ENCODE measurements at places on chromosomes 4 and X.

DNA sequence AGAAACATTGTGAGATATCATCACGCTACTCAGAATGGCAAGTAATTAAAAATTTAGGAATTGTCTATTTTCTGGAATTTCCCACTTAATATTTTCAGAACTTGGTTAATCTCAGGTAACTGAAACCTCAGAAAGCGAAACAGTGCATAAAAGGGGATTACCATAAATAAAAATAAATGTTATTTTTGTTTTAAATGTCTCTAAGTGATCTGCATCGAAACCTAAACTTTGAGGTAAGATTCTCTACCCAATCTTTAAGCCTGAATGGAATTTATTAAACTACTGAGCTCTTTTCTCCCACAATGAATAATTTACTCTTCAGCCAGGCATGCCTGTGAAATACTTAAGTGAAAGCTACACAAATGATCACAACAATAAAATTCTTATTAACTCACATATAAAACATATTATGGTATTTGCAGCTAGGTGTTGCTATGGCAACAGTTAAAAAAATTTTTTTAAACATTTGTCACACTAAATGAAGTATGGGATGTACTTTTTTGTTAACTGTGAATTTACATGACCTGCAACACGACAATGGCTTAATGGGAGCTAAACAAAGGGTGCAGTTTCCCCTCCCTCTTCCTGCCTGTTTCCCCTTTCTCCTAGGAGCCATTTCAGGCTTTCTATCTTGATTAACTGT is 220.2 kb upstream of the PRPS2 start:
- DNase-seq = no peak

GRCh38 chr4:56787380-56787779 is 34.1 kb downstream of the SPINK2 start:
- no peak for DNase-seq

- DNase-seq = no peak
These were observed 88.9 kb downstream of the RS1 start for GRCh38 chrX:18582910-18583493.

DNA sequence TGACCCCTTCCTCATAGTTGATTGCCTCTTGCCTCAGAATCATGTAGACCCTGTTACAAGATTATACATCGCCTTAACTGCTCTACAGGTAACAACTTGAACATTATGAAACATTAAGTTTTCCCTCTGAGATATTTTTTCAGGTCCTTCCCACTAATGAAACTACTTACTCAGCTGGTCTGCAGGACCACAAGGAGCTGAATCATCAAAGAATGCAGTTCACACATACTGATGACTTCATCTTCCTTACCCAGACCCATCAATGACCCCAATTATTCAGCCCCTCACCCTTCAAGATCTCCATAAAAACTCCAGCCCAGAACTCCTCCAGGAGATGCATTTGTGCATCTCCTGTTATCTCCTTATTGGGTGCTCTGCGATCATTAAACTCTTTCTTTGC is 720.9 kb downstream of the RAPGEF2 start:
- DNase-seq = no peak

DNA sequence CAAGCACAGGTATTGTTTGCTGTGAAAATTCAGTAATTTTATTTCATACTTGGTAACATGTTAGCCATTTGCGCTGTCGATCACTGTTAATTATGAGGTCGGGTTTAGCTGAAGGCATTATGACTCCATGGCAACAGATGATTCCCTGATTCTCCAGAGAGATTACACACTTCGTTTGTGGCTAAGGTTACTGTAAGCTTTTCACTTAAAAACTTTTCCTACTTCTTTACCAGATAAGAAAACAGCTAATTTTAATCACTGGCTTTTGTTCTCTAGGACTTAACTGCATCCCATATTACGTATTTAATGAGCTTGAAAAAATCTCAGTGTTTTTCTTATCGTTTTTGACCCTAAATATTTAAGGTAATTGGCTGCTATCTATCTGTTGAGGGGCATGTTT is 2.1 kb downstream of the GSTCD start:
- DNase-seq = no peak

DNA sequence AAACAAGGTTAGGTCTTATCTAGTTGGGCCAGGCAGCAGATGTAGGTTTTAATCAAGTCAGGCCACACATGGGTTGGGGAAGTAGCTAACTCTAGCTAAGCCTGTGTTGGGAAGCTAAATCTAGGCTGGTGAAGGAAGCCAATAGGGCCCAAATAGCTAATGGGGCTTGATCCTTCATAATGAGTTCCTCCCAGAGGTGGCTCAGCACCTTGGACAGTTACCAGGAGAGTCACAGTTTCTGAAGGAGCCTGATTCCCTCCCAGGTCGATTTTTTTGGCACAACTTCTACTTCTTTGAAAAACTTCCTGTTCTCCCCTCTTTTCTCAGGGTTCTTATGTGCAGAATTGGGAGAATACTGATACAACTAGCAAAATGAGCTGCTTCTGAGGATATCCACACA is 242.5 kb upstream of the PRPS2 start:
- DNase-seq = peak; percentile 40

- DNase-seq = no peak
These were observed 148.0 kb downstream of the USP46 start for GRCh38 chr4:52510939-52511565.
